ENCODE measurements at places on chromosomes 6 and 20.

DNA sequence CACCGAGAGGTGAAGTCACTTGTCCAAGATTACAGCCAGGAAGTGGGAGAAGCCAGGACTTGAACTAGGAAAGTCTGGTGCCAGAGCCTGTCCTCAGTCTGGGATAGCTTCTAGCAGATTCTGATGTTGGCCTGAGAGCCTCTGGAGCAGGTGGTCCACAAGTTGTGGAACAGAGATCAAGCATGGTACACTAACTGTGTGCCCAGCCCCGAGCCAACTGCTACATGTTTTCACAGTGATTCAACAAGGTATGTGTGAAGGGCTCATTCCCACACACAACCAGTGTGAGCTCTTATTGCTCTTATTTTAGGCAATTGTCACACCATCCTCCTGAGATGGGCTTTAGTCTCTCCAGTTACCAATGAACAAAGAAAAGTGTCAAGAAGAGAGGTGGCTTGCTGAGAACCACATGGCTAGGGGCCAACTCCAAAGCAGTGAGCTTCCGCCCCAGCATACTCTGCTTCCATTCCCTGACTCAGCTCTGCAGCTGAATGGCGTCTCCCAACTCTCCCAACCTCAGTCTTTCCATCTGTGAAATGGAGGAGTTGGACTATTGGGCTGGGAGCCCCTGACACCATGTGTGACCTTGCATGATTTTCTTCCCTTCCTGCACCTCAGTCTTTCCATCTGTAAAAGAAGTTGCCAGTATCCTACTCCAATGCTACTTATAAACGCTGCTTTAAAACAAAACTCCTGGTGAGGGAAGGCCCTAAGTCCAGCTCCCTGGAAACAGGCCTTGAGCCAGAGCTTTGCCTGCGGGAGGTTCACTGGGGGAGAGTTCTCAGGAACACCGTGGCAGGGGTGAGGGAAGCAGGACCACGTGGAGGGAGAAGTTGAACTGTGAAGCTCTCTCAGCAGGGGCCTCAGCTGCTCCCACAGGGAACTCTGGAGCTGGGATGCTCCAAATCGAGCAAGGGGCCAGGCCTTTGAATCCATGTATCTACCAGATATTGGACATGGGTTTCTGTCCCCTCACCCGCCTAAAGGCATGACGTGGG lies 40.9 kb downstream of the CDH22 start:
- DNase-seq, result no peak

- DNase-seq, result no peak
Measured at GRCh38 chr6:43978473-43979346, 148.5 kb downstream of the MRPL14 start.

DNA sequence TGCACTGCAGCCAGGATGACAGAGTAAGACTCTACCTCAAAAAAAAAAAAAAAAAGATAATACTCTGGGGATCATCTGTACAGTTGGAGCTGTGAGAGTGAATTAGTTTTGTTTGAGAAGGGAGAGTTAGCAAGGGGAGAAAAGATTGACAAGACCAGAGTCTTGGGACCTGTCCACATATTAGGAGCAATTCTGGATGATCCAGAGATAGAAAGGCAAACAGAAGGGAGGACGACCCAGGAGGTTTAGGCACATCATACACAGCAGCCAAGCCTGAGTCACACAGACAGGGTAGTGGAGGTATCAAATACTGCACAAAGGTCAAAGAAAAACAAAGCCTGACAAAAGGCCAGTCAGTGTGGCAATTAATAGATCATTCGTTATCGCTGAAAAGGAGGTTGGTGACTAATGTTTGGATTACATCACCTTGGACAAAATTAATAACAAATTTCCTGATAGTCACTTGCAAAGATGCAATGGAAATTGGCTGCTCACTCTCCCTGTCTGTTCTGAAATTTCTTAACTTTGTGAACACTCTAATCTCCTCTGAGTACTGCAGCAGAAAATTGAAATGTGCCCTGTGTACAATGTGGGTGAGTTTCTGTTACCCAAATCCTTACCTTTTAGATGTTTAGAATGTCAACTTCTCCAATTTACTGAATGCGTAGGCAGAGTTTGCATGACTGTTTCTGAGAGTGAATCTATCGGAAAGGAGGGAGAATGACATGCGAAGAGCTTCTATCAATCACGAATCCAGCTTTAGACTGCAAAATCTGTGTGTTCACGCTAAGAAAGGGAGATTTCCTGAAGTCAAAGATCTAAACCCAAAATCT lies 105.4 kb downstream of the TSHZ2 start:
- DNase-seq, result no peak

GRCh38 chr6:22027040-22027725 lies 269.7 kb downstream of the PRL start:
- no peak for DNase-seq

- DNase-seq, result peak; percentile 5
Measured at GRCh38 chr6:23180504-23181293, 611.3 kb downstream of the HDGFL1 start.

- no peak for DNase-seq
Measured at GRCh38 chr6:132887204-132887603, 72.8 kb downstream of the RPS12 start.

DNA sequence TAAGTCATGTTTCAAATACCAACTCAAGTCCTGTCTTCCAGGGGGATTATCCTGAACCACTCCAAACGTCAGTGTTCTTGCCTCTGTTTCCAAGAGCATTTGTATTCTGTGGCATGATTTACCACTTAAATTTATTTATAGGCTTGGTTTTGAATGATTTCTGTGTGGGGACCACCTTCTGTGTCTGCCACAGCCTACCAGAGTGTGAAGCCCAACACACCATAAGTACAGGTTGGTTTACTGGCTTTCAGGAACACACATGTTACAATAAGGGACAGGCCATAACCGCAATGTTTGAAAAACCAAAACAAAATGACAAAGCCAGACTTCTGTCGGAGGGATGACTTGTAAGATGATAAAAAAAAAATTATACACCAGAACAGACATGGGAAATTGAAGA lies 56.5 kb upstream of the MAP3K7 start:
- DNase-seq, result no peak

- DNase-seq, result no peak
Measured at GRCh38 chr6:160133441-160134336, 12.1 kb downstream of the SLC22A1 start.

DNA sequence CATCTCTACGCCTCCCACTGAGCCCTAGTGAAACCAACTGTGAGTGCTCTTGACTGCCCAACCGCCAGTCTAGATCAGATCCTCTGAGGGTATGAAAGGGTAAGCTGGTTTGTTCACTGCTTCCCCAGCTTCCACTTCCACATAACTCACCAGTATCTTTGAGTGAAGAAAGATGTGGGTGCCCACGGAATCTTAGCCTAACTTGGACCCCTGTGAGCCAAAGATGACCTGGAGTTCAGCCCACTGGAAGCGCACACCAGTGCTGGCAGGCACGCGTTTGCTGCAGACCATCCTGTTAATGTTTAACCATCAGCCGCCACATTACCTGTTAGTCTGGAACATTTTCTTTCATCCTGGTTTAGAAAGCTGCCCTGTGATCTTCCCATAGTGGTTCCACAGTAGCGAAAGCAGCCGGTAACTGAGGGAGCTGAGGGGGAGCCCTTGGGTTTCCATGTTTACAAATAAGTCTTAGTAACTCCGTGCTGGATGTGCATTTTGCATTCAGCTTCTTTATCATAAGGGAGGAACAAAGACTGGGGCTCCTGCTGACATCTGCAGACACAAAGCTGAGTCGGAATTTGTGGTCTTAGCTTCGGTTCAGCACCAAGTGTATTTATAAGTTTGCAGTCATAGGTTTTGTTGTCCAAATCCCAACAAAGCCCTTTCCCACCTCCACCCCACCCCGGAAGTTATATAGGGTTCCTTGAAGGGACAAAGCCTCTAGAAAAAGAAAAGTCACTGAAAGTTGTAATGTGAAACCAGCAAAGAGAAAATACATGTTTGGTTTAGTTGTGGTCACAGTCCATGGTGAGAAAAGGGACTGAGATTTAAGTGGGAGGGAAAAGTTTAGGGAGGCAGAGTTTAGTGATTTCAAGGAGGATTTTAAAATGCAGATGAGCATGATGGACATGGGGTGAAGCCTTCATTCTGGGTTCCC lies 71.0 kb downstream of the SSR1 start:
- no peak for DNase-seq

DNA sequence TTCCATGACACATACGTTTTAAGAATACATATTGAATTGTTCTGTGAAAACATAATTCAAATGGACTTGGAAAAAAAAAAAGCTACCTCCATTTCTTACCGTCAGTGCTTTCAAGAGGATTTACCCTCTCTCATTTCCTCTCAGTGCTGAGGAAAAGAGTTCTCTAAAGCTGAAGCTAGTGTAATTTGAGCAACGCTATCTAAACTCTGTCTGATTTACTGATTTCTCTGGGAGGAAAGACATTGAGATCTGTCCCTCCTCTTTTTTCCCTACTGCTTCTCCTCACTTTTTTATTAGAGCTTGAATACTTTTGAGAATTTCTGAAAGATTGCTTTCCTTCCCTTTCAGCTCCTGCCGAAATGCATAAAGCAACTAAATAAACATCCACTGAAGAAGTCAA lies 41.2 kb upstream of the GRIK2 start:
- no peak for DNase-seq

DNA sequence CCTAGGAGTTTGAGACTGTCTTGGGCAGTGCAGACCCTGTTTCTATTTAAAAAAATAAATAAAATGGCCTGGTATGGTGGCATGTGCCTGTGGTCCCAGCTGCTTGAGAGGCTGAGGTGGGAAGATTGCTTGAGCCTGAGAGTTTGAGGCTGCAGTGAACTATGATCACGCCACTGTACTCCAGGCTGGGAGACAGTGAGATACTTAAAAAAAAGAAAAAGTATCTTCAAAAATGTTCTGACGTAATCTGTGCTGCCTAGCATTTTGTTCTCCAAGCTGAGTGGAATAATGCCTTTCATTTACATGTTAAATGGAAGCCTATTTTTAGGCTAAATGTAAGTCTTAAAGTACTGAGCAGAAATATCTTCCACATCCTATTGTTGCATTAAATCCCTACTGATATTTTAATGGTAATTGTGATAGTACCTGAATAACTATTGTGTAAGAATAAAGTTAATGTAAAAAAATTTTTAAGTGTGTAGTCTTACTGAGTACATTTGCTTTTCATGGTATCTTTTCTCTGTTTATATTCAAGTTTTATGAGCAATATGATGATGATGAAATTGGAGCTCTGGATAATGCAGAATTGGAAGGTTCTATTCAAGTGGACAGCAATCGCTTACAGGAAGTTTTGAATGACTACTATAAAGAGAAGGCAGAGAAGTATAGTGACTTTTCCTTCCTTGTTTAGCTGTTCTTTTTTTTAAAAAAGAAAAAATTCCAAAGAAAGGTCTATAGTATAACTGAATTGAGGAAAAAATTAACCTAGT lies 4.2 kb upstream of the ZC2HC1B start:
- DNase-seq, result no peak

GRCh38 chr20:5843054-5843592 lies 92.9 kb downstream of the SHLD1 start:
- DNase-seq, result no peak

- no peak for DNase-seq
Measured at GRCh38 chr6:107578642-107579341, 88.9 kb downstream of the SOBP start.

GRCh38 chr6:141403827-141404226 lies 728.9 kb upstream of the GJE1 start:
- DNase-seq, result no peak

DNA sequence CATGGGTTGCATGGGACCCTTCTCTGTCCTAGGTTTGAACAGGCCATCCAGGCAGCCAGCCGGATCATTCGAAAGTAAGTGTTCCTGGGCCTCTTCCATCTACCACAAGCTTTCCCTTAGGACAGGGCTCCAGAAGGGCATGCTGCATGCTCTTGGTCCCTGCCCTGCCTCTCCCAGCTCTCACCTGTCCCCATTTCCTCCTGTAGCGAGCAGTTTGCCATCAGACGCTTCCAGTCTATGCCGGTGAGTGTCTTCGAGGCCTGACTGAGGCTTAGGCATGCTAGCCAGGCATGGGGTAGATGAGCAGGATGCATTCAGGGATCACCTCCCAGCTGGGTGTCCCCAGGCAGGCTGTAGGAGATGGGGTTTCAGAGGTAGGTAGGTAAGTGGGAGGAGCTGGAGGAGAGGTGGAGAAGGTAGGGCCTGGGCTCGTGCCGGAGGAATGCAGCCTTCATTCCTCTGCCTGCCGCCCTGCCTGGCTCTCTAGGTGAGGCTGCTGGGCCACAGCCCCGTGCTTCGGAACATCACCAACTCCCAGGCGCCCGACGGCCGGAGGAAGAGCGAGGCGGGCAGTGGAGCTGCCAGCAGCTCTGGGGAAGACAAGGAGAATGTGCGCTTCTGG lies 4.3 kb downstream of the CDC25B start:
- no peak for DNase-seq

- no peak for DNase-seq
Measured at GRCh38 chr20:58169450-58169849, 59.0 kb downstream of the ANKRD60 start.

- DNase-seq, result no peak
Measured at GRCh38 chr20:51871943-51872342, 69.6 kb upstream of the SALL4 start.

DNA sequence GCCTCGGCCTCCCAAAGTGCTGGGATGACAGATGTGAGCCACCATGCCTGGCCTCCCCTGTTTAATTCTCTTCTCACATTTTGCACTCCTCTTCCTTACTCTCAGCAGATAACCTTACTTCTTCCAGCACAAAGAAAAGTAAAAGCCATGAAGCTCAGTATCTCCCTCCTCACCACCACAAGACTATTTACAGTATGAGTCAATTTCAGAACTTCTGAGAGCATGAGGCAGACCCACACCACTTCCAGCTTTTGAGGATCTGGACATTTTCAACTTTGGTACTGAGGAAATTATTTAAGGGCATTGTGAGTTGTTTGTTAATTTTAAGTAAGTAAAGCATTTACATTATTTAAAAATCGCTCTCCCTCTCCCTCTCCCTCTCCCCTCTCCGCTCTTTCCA lies 8.0 kb upstream of the SNX3 start:
- DNase-seq, result no peak

- DNase-seq, result no peak
Measured at GRCh38 chr6:157791450-157791849, 31.6 kb upstream of the SNX9 start.

GRCh38 chr6:15876406-15876805 lies 213.6 kb upstream of the DTNBP1 start:
- DNase-seq, result no peak

DNA sequence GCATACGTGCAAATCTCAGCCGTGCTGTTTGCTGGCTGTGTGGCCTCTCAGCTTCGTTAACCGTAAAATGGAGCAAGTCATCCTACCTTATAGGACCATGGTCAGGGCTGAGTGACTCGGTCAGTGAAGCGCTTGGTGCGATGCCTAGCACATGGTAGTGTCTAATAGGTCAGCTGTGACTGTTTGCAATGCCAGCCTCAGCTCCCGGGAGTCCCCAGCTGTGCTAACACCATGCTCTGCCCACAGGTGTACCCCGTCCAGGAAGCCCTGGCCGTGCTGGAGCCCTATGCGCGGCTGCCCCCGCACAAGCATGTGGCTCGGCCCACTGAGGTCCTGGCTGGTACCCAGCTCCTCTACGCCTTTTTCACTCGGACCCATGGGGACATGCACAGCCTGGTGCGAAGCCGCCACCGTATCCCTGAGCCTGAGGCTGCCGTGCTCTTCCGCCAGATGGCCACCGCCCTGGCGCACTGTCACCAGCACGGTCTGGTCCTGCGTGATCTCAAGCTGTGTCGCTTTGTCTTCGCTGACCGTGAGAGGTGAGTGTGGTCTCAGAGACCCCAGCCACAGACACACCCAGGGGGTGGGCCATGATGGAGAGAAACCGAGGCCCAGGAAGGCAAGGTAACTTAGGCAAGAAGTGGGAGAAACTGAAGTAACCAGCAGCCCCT lies 10.6 kb downstream of the TRIB3 start:
- no peak for DNase-seq

GRCh38 chr6:170271771-170272314 lies 19.0 kb downstream of the DLL1 start:
- no peak for DNase-seq

Measured in neural crest cell (in vitro differentiated cells).